NCI-H1105 treated with DMSO at 0.1 percent for 48 hours (cell line): ENCODE measurements at places on chromosomes 12 and 14.

- no peak for DNase-seq
Measured at GRCh38 chr14:84017495-84017894, 1512.4 kb upstream of the FLRT2 start.

GRCh38 chr14:93953739-93954515, 22.4 kb downstream of the ASB2 start:
- no peak for DNase-seq

DNA sequence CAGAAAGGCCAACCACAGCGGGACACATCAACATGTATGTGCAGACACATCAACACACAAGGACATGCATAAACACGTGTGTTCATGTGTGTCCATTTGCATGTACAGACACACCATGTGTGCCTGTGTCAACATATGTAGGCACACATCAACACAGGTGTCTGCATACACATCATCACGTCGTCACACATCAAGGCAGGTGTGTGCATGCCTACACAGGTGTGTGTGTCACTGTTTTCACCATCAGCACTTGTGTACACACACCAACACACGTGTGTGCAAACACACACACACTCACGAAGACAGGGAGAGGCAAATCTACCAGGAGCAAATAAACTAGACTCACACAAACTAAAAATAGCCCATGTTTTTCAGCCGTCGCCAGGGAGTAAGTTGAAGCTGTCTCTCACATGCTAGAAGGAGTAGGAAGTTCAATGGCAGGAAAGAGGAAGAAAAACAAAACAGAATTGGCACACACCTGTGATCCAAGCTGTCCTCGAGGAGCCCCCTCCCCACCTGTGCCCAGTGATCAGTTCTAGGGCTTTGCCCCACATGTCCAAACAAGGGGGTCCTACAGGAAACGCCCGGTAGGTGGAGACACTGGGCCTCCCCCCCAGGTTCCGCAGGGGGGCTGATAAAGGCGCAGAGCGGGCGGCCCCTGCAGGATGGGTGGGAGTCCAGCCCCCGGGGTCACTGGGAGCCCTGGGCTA, 7.4 kb downstream of the SCARB1 start:
- DNase-seq: no peak

GRCh38 chr12:68479896-68480291, 130.8 kb upstream of the RAP1B start:
- DNase-seq: no peak

DNA sequence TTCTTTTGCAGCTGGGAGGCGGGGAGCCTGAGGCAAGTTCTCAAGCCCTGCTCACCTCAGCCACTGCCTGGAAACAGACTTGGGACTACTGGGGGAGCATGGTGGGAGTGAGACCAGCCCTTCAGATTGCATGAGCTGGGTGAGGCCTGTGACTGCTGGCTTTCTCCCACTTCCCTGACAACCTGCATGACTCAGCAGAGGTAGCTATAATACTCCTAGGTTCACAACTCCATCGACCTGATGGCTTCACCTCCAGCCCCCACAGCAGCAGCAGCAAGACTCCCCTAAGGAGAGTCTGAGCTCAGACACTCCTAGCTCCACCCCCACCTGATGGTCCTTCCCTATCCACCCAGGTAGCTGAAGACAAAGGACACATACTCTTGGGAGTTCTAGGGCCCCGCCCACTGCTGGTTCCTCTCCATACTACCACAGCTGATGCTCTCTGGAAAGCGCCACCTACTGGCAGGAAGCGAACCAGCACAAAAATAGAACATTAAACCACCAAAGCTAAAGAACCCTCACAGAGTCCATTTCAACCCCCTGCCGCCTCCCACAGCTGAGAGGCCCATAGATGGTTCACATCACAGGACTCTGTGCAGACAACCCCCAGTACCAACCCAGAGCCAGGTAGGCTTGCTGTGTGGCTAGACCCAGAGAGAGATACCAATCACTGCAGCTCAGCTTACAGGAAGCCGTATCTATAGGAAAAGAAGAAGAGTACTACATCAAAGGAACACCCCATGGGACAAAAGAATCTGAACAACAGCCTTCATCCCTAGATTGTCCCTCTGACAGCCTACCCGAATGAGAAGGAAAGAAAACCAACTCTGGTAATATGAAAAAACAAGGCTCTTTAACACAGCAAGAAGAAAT, 68.7 kb downstream of the RPAP3 start:
- no peak for DNase-seq

GRCh38 chr14:92980866-92981265, 57.9 kb downstream of the CHGA start:
- DNase-seq: no peak

DNA sequence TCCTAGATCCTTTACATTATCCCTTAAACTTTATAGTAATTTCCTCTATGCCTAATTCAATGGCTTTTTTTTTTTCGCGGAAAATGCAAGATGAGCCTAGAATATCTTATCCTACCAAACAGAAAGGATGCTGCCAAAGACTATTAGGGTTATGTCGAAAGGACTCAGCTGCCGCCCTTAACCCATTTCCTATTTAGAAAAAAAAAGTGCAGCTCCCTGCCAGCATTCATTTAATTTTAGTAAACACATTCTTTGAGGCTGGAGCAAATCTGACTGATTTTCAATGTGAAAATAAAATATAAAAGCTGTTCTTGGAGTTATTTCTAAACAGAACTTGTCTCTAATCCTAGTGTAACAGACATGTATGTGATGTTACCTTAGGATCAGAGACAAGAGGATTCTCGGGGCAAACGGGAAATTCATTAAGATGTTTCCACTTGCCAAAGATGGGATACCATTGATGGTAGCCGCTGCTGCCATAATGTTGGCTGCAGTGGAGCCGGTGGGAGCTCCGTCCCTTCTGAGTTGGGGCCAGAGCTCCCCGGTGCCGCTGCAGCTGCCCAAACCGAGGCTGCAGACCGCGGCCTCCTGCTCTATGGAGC, 8.2 kb upstream of the A2M start:
- DNase-seq: peak; percentile 56

GRCh38 chr14:55248411-55248810, 22.8 kb upstream of the FBXO34 start:
- no peak for DNase-seq

- no peak for DNase-seq
Measured at GRCh38 chr12:108724890-108725151, 6.5 kb downstream of the CORO1C start.

- no peak for DNase-seq
Measured at GRCh38 chr14:36264107-36264506, 56.3 kb downstream of the MBIP start.

DNA sequence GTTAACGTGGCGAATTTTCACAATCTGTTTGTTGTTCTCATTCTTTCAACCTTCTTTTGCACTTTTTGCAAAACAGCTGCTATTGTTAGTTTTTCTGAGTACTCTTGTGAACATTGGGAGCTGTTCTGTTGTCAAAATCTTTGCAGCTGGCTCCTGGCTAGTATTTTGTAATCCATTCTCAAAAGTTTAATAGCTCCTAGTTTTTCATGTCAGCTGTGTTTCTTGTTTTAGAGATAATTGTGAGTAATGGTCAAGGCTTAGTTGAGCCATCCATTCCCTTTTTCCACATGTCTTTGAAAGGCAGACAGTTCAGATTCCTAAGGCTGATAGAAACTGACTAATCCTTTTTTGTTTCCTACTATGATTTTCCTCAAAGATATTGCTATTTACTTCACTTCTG, 39.1 kb upstream of the CRADD start:
- no peak for DNase-seq

- DNase-seq: no peak
Measured at GRCh38 chr12:82458101-82458500, 99.8 kb downstream of the METTL25 start.

- DNase-seq: no peak
Measured at GRCh38 chr14:78631551-78631950, 461.4 kb downstream of the NRXN3 start.

- DNase-seq: peak; percentile 77
Measured at GRCh38 chr12:84912198-84913128, at the start of gene SLC6A15. SLC6A15 (minus strand) TSS chr12:84912799; CDS start chr12:84892120, 20,679 bp downstream.

GRCh38 chr12:31471823-31472222, 119.1 kb downstream of the DENND5B start:
- no peak for DNase-seq

- DNase-seq: no peak
Measured at GRCh38 chr14:91143862-91144261, 30.0 kb downstream of the DGLUCY start.

DNA sequence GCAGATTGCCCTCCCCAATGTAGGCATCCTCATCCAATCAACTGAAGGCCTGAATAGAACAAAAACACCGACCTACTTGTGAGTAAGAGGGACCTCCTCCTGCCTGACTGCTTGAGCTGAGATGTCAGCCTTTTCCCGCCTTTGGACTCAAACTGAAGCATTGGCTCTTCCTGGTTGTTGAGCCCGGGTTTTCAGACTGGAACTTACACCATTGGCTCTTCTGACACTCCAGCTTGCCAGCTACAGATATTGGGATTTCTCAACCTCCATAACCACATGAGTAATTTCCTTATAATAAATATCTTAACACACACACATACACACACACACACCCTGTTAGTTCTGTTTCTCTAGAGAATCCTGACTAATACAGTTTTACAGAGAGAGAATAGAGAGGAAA, 173.4 kb upstream of the NTF3 start:
- no peak for DNase-seq

DNA sequence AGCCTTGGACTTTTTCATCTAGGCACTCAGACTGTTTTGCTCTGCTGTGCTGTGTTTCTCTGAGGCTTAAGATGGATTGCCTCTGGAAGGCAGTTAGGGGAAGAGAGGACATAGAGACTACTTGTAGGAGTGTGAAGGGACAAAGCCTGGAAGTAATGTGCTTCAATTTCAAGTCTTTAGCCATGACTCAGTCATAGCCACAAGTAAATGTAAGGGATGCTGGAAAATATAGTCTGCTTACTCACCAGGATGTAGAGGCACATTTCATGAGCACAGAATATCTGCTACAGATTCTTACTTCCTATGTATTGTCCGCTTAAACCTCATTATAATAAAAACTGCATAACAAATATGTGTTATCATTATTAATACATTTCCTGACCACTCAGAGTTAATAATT, 794.3 kb upstream of the NOVA1 start:
- no peak for DNase-seq

DNA sequence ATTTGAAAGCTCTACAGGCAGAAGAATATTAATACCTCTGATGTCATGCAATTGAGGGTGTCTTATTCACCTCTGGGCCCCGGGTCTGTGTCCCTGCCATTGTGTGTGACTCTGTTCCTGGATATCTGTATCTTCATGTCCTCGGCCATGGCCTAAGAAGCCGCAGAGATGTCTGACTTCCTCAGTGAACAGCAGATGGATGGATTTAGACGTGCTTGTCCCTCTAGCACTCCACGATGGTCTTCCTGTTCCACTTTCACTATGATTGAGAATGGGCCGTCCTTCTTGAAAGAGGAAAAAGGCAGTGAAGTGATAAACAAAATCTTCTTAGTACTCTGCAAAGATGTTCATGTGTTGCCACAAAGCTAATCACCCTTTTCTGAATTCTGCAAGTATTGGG, 217.4 kb downstream of the SLC41A2 start:
- no peak for DNase-seq

DNA sequence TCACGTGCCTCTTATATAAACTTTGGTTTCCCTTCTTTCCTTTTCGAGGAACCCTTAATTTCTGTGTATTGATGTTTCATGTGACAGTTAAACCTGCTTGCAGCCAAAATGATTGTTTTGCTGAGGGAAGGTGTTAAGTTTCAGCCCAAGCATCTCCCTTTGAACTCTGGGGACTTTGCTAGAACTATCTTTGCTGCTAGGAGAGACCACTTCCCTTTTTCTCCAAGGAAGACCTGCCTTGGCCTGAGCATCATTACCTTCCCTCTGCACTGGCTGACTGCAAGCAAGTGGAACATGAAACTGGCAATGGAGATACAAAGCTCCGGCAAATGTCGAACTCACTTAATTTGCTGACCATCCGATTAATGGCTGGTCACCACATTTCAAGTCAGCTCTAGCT, 192.8 kb downstream of the GRIN2B start:
- no peak for DNase-seq

GRCh38 chr12:92585115-92585727, 117.6 kb upstream of the PLEKHG7 start:
- DNase-seq: no peak

GRCh38 chr12:79424109-79424721, 266.5 kb downstream of the PAWR start:
- DNase-seq: no peak

GRCh38 chr12:38431921-38432320, 115.3 kb downstream of the ALG10B start:
- no peak for DNase-seq

DNA sequence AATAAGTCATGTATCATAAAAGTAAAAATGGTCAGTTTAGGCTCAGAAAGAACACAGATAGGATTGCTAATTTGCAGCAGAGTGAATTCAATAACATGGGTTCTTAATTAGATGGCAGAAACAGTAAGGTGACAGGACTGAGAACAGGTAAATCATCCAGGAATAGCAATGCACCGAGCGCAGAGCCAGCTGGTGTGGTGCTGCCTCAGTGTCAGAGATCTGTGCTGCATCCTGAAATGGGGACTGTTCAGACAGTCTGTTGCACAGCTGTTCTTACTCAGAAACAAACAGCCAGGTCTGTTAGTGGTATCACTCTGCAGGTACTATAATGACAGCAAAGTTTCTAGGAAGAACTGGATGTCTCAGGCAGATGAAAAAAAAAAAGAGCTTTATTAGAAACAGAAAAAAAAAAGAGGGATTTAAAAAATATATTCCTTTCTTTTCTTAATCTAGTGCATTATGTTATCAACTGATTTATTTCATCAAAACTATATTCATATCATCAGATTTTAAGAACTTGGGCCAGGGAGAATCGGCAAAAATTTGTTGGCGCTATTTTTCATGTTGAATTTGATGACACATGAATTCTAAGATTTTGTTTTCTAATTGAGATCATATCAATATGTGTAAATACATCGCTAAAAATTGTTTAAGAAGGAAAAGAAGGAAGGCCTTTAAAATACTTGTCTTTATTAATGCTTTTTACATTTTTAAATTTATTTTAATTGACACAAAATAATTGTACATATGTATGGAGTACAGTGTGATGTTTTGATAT, 501.8 kb downstream of the PRKD1 start:
- no peak for DNase-seq

DNA sequence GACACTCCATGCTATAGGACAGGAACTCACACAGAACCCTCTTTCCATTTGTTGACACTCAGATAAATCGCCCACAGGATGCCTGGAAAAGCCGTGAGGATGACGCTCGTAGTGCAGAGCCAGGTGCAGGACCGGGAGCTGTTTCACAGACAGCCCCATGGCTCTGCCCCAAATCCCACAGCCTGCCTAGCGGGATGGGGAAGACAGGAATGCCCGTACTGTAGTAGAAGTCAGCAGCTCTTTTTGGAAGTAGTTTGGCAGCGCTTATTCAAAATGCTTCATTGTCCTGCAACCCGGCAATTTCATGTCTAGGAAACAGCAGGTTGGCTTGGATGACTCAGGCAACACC, 41.6 kb downstream of the JAG2 start:
- no peak for DNase-seq
